ENCODE measurements at places on chromosomes 3 and 15. TPM values are rescaled to one million over a fixed set of nuclear protein-coding genes. Genes with fewer than 3 reads are reported as not detected.

ZMYND10 gene
- 1.5 TPM for total RNA-seq

ZPLD1 gene
- total RNA-seq: not detected

CAV3 gene
- not detected for total RNA-seq

SECISBP2L gene
- total RNA-seq: 26.9 TPM

CFAP44 gene
- 5.4 TPM for total RNA-seq

RCN2 gene
- 42.6 TPM for total RNA-seq

TUSC7 gene
- not detected for total RNA-seq

MASP1 gene
- total RNA-seq: 11.1 TPM

PTH1R gene
- total RNA-seq: 0.69 TPM

CCRL2 gene
- total RNA-seq: 10.9 TPM

DNA sequence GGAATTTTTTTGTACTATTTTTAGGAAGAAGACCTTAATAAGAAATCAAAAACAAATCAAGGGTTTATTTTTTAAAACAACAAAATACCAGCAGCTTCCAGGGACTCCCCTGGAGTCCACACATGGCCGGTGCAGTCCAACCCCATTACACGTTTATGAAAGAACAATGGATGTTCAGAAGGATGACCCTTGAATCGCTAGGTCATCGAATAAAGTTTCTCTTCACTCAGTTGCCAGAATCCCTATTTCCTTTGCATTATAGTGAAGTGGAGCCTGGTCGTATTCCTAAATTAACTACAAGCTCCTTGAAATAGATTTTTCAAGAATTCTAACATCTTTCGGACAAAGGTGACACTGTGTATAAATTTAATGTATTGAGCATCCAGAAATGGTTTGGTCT lies 95.1 kb downstream of the BDH1 start:
- no peak for DNase-seq

DNA sequence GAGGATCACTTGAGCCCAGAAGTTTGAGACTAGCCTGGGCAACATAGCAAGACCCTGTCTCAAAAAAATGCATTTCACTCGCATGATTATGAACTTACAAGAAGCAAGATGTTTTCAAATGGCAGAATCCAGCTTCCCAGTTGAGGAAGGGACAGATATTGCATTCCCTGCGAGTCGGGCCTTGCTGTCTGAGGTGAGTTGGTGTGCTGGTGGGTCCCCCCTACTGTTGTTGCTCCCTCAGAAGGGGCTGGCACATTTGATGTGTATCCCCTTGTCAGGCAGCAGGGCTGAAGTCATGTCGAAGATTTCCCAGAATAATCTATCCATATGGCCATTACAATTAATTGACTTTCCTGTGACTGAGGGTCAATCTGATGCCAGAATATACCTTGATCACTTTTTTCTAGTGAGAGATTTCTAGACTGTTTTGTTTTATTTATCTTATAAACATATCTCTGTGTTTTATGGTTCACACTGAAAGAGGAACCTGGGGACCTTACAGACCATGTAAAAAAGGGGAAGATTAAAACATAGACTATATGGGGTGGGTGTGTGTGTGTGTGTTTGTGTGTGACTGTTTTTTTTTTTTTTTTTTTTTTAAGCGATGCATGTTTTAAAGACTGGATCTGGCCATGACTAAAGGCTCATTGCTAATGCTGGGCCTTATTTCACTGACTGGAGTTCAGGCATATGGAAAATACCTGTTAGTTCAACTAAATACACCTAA lies 112.1 kb upstream of the MRPS22 start:
- no peak for DNase-seq

DNA sequence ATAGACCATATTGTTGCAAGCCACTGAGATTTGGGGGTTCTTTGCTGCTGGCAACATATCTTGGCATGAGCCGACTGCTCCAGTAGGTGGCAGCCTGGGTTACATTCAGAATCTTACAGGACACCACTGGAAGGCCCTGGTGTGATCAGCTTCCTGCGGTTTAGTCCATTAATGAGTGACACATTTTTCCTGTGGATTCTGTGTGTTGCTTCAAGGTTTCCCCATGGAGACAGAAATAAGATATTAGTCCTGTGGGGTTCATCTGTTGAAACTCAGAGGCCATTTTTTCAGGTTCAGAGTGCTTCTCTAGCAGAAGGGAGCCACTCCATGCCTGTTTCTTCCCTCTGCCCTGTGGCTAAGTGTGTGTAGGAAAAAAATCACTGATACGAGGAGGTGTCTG lies 116.2 kb downstream of the MFSD1 start:
- DNase-seq: peak; percentile 48

DNA sequence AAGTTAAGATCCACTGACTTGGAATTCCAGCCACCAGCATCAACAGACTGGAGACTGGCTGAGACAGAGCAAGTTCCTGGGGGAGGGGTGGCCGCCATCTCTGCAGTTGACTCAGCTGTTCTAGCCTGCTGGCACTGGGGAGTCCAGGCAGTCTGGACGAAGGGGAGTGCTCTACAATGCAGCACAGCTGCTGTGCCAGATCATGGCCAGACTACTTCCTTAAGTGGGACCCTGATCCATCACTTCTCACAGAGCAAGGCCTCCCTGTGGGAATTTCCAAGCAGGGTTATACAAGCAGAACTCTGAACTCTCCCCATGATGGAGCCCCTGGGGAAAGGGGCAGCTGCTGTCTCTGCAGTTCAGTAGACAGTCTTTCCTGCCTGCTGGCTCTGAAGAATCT lies 35.2 kb downstream of the PYGO1 start:
- DNase-seq: no peak

DNA sequence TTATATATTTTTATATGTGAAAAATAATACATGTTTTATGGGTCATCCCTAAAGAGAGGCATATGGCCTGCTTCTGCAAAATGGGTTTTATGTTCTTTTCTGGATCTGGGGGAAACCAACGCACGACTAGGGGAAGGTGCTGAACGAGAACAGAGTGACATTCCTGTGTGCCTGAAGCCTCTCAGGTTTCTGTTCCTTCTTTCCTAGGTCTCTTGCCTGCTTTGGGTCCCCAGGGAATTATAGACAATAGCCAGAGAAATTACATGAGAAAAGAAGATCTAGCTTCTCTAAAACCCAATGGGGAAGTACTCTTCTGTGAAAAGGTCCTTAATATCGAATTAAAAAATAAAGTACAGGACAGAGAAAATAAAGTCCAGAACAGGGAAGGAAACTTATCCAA lies 66.5 kb downstream of the IGSF11 start:
- no peak for DNase-seq

- no peak for DNase-seq
Observed at GRCh38 chr3:194090716-194091115, 45.2 kb upstream of the HES1 start.

GRCh38 chr15:88788816-88789215 lies 14.4 kb upstream of the ACAN start:
- DNase-seq: no peak

- no peak for DNase-seq
Observed at GRCh38 chr15:91196768-91197167, 96.7 kb downstream of the SV2B start.

DNA sequence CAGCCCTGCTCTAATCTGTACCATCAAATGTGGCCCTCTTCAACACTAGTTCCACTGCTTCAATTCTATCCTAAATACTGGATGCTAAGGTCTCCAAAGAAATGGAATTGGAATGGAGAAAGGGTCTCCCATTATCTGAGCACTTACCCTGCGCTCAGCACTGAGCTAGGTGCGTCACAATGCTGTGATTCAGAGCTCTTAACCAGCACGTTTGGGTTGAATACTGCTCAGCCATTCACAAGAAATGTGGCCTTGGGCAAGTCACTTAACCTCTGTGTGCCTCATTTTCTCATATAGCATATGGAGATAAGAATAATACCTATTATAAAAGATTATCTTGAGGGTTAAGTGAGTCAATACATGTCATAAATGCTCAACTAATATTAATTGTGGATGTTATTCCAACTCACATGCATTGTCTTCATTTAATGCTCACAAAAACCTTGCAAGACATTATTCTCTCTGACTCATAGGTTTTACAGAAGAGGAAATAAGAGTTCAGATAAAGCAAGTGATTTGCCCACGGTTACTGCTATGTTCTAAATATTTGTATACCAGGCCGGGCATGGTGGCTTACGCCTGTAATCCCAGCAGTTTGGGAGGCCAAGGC lies 27.4 kb upstream of the SRGAP3 start:
- no peak for DNase-seq

GRCh38 chr15:59260090-59260489 lies 53.4 kb downstream of the LDHAL6B start:
- DNase-seq: peak; percentile 77

DNA sequence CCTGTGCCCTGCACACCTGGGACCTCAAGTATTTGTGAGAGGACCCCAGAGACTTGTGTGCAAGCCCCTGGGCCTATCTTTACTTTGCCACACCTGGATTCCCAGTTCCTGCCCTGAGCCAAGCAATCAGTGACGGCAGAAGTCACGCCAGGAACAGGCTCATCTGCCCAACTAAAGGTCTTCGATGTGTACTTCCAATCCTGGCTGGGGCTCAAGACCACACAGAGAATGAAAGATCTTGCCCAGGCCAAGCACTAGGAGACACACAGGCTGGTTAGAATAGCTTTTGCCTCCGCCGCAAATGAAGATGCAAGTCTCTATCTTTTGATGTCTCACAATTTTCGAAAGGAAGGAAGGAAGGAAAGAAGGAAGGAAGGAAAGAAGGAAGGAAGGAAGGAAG lies 228.8 kb downstream of the OCA2 start:
- DNase-seq: no peak

DNA sequence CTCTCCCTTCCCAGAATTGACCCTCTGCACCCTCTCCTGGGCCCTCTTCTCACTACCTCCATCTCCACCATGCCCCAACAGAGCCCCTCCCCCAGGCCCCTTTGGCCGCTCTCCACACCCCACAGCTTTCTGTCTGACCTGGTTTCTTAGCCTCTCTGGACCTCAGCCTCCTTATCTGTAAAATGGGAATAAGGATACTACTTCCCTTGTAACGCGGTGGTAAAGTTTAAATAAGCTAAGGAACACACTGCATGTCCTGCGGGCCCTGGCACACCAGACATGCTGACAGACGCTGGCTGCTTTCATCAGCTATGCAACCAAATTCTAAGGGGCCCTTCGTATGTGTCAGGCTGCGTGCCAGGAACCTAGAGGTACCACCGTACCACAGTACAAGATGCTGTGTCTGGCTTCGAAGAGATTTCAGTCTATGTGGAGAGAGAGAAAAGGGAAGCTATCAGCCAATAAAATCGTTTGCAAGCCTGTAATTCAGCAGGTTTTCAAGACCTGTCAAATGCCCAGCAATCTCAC lies 777 bp upstream of the SLC51A start:
- no peak for DNase-seq
